ENCODE measurements at places on chromosomes 16 and 17.

- no peak for DNase-seq
Observed at GRCh38 chr16:50781518-50781917, 39.6 kb downstream of the CYLD start.

DNA sequence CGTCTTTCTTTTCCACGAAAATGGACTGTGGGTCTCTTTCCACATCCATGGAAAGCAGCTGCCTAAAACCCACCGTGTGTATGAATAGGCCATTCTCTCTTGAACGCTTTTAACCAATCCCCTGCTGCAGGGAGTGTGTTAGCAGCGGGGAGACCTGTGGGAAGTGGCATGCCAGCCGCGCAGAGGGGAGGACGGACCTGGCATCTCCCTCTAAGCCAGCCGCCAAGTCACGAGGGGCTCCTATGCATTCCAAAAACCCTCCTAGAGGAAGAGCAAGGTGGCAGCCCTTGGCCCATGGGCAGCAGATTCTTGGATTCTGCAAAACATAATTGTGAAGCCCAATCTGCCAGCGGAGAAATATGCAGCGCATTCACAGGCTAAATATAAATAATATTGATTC, 15.4 kb downstream of the RBFOX3 start:
- DNase-seq: no peak

DNA sequence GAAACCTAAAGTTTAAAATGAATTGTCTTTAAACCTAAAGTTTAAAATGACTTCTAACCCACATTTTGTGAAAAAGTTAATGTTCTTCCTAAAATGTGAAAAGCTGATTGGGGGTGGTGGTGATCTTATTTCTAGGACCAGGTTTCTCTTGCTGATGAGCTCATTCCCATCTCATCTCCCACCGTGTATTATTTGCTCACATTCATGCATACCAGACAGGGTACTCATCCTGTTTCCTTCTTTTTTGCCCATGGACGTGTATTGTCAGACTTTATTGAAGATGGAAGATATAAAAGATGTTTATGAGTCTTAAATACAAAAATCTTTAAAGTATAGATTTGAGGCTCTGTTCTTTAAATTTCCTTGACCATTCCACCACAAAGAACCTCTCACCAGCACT, 70.1 kb upstream of the MPHOSPH6 start:
- DNase-seq: no peak

DNA sequence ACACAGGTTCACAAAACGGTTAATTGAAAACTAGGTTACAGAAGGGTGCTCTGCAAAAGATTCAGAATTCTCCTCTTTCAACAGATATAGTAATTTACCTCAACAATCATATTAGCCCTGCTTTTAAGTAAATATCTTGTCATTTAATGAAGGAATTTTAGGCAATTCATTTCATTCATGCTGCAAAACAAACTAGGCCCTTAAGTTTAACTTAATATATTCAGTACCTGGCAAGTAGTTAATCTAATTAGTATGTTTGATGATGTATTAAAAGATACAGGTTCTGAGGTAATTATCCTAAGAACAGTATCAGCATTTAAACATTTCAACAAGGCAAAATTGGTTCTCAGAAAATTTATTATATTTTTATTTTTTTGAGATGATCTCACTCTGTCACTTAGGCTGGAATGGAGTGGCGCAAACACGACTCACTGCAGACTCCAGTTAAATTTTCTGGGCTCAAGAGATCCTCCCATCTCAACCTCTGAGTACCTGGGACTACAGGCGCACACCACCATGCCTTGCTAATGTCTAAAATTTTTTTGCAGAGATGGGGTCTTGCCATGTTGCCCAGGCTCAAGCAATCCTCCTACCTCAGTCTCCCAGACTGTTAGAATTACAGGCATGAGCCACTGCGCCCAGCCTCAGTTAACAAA, 44.9 kb downstream of the SMURF2 start:
- DNase-seq: no peak

- no peak for DNase-seq
Observed at GRCh38 chr16:75726390-75726789, at the start of gene CPHXL. Gene CPHXL (minus strand): TSS chr16:75726490. CDS start chr16:75726442, 48 bp downstream.

DNA sequence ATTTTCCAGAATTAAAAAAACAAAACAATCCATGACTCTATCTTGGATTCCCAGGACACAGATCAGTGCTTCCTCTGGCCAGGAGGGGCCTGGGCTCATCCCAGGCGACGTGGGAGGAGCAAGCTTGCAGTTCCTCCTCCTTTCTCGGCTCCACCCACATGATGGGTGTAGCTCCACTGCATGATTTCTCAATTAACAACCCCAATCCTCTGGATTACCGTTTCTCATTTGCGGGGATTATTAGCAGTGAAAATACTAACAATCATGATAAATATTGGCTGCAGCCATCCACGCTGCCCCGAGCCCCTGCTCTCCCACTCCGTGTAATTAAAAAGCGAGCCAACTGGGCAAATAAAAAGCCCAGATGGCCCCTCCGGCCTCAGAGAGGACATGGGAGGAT, 46.4 kb upstream of the SDK2 start:
- no peak for DNase-seq

GRCh38 chr17:65193305-65193704, 56.1 kb downstream of the RGS9 start:
- DNase-seq: no peak

DNA sequence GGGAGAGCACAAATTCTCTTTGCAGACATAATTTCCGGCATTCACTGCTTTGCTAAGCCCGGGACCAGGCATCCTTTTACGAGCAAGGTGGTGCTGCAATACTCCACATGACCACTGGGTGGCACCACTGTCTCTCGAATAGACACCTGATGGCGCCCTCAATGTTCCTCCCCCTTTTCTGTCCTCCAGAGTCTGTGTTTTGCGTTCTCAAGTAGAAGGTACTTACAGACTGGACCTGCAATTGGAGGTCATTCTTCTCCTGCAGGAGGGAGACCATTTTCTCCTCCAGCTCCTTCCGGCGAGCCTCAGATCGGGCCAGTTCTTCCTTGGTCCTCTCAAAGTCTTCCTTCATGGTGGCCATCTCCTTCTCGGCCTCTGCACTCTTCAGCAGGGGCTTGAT, 45.2 kb downstream of the MYH13 start:
- peak; percentile 86 for DNase-seq

GRCh38 chr16:53812914-53813313, 109.0 kb downstream of the FTO start:
- DNase-seq: no peak

DNA sequence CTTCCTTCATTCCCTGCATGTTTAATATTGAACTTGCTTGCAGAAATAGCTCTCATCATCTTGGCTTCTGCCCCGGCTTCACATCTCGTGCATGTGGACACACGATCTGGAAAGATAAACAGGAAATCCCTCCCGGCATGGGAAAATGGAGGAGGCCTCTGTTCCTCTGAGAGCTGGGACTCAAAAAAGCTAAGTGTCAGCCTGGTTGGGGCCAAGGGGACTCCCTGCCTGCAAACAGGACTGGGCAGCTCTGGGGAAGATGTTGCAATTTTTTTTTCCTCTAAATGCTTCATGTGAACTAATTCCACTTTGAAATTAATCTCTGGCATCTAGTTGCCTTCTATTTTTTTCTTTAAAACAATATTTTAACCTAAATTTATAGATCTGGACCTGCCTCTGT, 24.8 kb downstream of the ITPRIPL2 start:
- no peak for DNase-seq
